ENCODE measurements at places on chromosomes 6 and 20.

DNA sequence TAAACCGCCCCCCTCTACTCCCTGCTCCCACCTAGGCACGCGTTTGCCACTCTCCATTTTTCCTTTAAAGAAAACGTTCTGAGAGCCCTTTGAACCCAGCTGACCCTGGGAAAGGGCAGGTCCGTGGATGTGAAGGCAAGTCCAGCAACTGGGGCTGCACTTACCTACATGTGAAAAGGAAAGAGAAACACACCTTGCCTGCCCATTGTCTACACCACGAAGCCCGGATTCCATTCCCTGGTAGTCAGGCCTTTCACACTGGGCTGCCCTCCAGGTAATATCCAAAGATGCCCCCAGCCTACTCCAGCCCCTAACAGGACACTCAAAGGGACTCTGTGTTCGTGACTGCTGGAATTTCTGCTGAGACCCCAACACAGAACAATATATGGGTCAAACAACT, 94.4 kb downstream of the CD83 start:
- DNase-seq: no peak

DNA sequence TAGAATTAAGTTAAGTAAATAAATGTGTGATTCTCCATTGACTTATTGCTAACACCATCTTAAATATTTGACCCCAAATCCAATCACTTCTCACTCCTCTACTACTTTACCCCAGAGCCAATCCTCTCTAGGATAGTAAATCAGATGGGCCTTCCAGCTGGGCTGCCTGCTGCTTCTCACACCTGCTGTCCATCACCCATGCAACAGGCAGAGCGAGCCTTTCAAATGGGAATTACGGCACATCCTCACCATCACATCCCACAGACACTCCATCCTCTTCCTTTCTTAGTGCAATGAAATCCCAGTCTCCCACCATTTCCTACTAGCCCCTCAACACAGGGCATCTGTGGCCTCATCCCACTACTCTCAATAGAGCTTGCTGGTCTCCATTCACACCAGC, 34.0 kb downstream of the HLA-F start:
- DNase-seq: no peak

- DNase-seq: no peak
Measured at GRCh38 chr6:154578004-154578559, 67.6 kb upstream of the CNKSR3 start.

GRCh38 chr6:27205375-27206278, 41.9 kb upstream of the PRSS16 start:
- no peak for DNase-seq

DNA sequence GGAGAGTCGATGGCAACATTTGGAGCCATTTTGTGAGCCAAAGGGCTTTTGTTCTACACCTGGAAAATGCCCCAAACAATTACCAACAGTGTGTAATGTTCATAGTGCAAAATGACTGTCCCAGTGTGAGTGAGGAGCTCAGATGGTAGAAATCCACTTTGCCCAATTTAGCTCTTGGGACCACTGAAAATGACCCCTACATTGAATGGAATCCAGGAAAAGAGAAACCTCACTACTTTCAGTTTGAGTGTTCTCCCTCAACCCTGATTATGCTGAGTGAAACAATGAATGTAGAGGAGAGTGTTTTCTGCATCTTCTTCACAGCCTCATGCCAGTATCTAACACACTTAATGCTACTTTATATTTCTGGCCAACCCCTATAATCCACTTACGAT, 84.9 kb upstream of the NRN1 start:
- DNase-seq: no peak

GRCh38 chr20:19012676-19013075, 199.1 kb downstream of the SCP2D1 start:
- DNase-seq: no peak

GRCh38 chr6:71168233-71168765, 120.3 kb upstream of the OGFRL1 start:
- DNase-seq: no peak

DNA sequence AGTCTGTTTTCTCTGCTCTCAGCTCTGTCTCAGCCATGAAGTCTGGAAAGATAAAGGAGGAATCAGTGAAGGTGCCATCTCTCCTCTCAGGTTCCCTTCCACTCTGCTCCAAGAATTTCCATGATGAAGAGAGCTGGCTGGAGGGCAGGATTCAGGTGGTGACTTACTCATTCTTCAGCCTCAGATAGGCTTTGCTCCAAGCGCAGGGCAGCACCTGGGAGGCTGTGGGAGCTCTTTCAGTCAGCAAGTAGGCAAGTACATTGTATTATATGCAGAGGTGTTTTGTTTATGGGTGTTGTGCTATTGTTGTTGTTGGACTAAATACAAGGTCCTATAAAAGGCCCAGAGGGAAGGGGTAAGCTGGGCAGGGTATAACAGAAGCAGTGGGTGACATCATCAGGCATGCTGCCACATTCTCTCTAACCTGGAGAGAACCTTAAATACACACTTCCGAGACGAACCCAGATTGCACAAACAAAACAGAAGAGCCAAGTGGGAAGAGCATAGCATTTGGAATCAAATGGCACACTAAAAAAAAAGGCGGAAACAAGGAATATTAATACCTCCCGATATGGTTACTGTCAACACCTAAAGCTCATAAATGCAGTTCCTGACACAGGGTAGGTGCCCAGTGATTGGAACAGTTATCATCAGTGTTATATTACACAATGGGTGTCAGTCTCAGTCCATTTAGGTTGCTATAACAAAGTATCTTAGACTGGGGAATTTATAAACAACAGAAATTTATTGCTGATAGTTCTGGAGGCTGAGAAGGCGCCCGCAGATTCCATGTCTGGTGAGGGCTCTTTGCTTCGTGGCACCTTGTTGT, 14.5 kb upstream of the PSMG4 start:
- no peak for DNase-seq

GRCh38 chr6:33995309-33996119, 150.4 kb downstream of the GRM4 start:
- DNase-seq: no peak

GRCh38 chr20:63577317-63577894, 3.4 kb upstream of the HELZ2 start:
- no peak for DNase-seq

GRCh38 chr6:110493253-110493800, 16.9 kb upstream of the SLC22A16 start:
- no peak for DNase-seq

- DNase-seq: no peak
Measured at GRCh38 chr6:123616942-123617341, 19.8 kb downstream of the TRDN start.

DNA sequence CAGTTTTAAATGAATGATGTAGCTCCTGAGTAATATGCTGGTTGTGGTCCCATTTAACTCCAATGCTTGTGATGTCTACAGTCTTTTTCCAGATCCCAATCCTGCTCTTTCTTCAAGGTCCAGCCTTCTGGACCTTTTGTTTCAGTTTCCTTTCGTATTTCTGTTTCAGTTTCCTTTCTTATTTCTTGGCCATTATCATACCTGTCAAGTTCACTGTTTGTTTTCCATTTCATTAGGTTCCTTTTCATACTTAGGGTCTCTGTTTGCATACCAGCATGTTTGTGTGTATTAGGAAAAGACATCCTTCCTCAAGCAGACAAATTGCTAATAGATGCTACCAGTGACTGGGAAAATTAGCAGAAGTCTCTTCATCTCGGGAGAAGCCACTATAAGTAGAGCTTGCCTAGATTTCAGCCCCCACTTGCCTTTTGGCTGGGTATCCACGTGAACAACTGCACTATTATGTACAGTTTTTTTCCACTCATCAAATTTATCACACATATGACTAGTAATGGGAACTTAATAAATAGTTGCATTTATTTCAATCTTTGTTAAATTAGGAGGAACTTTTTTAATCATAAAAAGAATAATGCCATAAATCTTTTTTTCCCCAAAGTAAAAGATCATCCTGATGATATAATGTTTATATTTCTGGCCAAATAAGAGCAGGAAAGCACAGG, 583.4 kb downstream of the BCKDHB start:
- no peak for DNase-seq
